Stimulated activated CD4-positive, alpha-beta T cell treated with anti-CD3 and anti-CD28 coated beads, Interleukin-12 subunit alpha, Interleukin-12 subunit beta, amount 100 ng/mL, for 4 hours (primary cell): ENCODE measurements at places on chromosomes 6 and 20.

DNA sequence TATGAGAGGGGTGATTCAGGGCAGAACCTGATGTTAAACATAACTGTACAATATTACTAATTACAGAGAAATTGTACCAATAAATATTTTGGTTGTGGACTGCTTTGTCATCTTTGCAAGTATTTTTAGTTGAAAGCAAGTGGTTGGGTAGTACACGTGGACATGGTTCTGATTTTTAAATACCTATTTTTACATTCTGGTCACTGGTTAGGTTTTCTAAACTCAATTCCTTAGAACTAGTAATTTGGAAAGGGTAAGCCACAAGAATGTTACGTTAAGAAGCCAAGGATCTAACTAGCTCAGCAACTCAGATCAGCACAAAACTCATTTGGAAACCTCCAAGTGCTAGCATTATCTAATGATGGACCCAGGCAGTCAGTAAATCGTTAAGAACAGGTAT lies 2.7 kb downstream of the EPB41L2 start:
- DNase-seq: no peak

DNA sequence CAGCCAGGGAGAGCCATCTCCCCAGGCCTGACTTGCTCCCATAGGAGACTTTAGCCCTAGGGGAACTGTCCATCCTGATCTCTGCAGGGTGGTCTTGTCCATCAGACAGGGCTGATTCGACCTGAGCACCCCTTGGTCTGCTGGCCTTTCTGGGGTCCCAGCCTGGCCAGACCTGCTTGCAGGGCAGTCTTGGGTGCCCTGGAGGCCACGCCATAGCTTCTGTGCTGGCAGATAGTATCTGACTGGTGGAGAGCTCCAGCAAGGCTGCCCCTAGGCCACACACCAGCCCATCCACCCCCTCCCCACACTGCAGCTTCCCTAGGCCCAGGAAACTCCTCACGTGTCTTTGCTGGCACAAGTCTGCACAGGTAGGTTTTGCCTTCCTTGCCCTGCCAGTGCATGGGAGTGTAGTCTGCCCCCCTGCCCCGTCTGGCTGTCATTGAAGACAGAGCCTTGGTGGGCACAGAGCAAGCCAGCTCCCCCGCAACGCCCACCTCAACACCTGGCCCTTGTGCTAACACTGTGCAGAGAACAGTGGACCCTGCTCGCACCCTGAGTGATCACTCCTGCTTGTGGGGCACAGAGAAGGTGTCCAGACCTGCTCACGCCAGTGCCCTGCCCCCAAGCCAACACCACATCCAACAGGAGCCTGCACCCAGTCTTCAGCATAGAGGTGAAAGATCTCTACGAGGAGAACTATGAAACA lies 32.4 kb downstream of the CCN2 start:
- DNase-seq: no peak

- DNase-seq: no peak
These were observed 257.1 kb downstream of the SAMD5 start for GRCh38 chr6:147765541-147765940.

- DNase-seq: no peak
These were observed 9.2 kb downstream of the ENTPD6 start for GRCh38 chr20:25204550-25205276.

GRCh38 chr6:45714741-45715507 lies 300.7 kb downstream of the CLIC5 start:
- DNase-seq: no peak

GRCh38 chr20:39897781-39898466 lies 791.1 kb downstream of the MAFB start:
- no peak for DNase-seq

DNA sequence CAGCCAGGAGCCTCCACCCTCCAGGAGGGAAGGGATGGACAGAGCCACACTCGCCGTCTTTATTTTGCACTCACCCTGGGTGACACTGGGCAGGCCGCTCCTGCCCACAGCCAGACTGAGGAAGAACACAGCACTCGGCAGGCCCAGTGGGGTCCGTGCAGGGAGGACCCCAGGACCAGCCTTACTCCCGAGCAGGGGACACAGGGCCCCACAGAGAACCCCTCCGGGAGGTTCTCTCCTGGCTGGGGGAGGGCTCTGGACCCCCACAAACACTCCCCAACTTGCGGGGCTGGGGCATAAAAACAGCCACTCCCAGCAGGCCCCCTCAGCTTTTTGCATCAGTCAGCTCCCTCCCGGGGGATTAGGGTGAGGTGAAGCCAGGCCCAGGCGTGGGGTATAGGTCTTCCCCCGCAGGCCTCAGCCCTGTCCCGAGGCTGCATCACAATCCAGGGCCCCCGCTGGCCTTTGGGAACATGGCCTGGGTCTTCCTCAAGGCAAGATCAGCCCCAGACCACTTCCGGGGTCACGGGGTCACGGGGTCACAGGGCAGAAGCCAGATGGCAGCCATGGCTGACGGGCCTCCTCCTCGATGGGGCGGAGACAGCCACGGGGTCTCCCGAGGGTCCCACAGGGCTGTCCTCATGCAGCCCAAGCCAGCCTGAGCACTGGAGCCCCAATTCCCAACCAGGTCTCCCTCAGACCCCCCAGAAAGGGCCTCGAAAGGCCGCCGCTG lies 3.2 kb downstream of the TNFRSF6B start:
- no peak for DNase-seq

DNA sequence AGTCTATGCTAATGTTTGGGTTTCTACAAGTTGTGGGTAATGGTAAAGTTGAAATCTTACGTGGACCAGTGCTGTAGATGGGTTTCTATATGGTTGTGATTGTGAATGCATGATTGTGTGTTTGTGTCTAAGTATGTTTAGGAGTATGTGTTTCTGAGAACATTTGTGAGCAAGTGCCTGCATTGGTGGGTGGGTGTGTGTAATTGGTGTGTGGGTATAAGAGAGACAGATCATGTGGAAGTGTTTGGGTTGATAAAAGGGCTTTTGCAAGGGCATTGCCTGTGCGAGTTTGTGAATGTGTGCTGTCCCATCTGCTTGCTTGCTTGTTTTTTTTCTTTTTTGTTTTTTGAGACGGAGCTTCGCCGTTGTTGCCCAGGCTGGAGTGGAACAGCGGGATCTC lies 25.8 kb upstream of the ID1 start:
- DNase-seq: no peak

DNA sequence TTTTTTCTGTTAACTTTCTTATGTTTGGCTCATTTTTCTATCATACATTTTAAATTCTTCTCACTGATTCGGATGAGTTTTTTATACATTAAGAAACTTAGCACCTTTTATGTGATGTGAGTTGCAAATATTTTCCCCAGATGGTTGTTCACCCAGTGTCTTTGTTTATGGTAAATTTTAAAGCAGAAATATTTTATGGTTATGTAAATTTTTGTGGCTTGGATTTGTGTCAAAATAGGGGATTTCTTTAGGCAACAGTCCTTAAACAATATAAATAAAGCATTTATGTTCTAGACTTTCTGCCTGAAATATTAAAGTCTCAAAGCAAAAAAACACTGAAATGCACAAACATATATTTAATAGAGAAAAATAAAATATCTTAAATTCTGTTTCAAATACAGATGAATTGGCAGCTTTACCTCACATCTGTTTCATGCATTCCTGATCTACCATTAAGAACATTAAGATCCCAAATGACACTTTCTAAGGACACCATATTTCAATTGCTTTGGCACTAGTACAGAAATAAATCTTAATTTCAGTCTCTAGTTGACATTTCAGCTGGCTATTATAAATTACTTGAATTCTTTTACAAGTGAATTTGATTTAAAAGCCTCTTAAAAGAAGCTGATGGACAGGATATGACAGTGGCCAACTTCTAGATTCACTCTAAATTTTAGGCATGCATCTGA lies 646.6 kb downstream of the HACE1 start:
- DNase-seq: no peak

DNA sequence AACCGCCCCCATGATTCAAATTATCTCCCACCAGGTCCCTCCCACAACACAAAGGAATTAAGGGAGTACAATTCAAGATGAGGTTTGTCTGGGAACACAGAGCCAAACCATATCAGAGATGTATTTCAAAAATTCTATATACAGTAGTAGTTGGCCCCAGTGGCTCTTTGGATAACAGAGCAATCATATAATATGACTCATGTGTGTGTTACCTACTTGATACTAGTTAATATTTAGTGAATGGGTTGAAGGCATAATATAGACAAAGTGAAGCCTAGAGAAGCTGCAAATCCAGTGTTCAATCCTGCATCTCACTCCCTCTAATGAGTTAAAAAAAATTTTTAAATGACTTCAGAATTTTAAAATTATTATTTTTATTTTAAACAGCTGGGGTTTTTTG lies 43.2 kb downstream of the KAT14 start:
- DNase-seq: no peak

GRCh38 chr6:56486681-56487080 lies 156.0 kb downstream of the DST start:
- DNase-seq: no peak

- no peak for DNase-seq
These were observed 109.1 kb downstream of the SASH1 start for GRCh38 chr6:148451690-148452089.

GRCh38 chr6:45710304-45710821 lies 305.3 kb downstream of the CLIC5 start:
- peak; percentile 83 for DNase-seq

DNA sequence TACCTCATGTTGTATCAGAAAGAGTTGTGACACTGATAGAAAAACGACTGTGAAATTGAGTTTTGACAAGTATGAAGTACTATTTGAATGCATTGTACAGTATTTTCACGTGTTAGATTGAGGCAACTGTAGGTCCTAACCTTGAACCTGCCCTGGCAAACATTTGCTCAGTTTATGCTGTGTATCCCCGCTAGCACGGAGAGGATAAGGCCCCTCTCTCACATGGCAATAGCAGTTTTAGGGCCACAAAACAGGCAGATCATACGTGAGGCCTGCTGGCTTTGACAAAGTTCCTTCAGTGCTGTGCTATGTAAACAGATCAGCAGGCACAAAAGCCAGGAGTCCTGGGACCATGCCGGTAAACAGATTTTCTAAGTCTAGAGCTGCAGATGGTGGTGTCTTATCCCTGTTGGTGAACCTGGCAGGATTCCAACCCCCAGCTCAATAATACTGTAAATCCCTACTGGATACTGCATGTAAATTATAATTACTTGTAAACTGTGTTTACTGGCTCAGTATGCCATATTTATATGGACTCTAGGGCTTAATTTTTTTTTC lies 23.8 kb upstream of the FAM217A start:
- no peak for DNase-seq

DNA sequence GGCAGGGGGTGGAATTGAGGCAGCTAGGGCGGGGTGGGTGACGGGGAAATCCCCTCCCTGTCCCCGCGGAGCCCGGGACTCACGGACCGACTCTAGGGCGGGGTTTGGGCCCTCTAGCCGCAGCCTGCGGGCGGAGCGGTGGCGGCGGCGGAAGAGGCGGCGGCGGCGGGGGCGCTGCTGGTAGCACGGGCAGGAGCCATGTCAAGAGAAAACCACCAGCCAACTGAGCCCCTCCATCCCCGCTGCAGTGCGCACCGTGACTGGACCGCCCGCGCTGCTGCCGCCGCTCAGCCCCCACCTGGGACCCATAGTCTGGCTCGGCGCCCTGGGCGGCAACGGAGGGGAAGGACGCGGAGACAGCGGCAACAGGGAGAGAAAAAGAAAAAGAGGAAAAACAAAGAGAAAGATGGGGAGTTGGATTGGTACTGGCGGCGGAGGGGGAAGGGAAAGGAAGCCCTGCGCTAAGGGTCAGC lies 1.2 kb upstream of the C6orf62 start:
- peak; percentile 77 for DNase-seq

- no peak for DNase-seq
These were observed 56.2 kb upstream of the EDN1 start for GRCh38 chr6:12233693-12234571.

DNA sequence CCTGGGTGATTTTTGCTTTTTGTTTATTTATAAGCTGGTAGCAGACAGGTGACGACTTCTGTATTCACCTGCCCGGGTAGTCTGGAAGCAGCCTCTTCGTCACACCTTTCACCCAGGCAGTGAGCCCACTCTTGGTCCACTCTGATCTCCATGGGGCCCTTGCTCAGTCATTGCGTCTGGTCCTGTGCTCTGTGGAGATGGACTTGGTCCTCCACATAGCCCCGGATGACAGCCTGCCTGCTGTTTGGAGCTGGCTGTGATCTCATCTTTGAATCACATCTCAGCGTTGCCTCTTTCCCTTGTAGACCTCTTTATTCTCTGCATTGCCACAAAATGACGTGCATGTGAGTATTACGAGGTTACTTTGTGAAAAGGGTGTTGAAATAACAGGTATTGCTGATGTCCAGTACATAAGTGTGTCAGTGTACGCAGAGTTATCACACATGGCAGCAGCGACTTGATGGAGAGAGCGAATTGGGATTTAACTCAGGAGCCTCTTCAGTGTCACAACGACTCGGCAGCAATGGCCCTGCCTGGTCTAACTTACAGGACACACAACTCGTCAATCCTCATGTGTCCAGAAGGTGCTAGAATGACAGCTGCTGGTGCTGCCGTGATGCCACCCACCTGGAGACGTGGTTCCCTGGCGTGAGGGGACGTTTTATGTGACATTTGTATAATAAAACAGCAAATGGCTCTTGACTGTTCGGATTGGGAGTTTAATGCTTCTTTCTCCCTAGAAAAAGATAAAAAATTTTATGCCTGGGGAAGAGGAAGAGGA lies 24.2 kb upstream of the FRMD1 start:
- DNase-seq: no peak

- no peak for DNase-seq
These were observed 54.9 kb downstream of the LY86 start for GRCh38 chr6:6643398-6643797.
